ENCODE measurements at places on chromosomes 2 and 18.

DNA sequence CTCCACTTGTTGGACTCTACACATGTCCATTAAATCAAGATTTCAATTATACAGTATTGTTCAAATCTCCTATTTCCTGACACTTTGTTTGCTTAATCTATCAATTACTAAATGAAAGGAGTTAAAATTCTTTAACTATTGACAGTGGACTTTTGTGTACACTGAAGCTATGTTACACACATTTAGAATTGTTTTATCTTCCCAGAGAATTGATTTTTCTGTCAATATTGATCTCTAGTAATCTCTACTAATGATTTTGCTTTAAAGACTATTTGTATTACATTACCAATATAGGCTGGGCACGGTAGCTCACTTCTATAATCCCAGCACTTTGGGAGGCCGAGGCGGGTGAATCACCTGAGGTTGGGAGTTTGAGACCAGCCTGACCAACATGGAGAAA lies 215.7 kb downstream of the WDPCP start:
- no peak for DNase-seq

DNA sequence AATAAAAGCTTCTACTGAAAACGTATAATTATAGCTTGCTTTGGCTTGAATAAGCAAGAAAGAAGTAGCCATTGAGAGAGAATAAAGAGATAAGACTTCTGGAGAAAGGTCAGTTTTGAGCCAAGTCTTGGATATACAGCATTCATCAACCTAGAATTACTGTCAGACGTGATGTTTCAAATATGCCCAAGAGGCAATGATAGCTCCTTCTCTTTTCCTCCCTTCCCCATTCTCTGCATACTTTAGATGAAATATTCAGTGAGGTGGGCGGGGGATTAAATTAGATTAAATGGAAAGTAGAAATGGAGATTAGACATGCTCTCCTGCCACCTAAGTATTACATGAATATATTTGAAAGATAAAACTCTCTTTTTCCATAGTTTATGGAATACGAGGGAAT lies 8.7 kb downstream of the ANTXR1 start:
- no peak for DNase-seq

GRCh38 chr2:12669036-12669435 lies 47.7 kb upstream of the TRIB2 start:
- DNase-seq, result no peak

- no peak for DNase-seq
These were observed 78.4 kb upstream of the ZSWIM2 start for GRCh38 chr2:186927185-186927866.

GRCh38 chr2:142033393-142033792 lies 97.4 kb downstream of the LRP1B start:
- no peak for DNase-seq

DNA sequence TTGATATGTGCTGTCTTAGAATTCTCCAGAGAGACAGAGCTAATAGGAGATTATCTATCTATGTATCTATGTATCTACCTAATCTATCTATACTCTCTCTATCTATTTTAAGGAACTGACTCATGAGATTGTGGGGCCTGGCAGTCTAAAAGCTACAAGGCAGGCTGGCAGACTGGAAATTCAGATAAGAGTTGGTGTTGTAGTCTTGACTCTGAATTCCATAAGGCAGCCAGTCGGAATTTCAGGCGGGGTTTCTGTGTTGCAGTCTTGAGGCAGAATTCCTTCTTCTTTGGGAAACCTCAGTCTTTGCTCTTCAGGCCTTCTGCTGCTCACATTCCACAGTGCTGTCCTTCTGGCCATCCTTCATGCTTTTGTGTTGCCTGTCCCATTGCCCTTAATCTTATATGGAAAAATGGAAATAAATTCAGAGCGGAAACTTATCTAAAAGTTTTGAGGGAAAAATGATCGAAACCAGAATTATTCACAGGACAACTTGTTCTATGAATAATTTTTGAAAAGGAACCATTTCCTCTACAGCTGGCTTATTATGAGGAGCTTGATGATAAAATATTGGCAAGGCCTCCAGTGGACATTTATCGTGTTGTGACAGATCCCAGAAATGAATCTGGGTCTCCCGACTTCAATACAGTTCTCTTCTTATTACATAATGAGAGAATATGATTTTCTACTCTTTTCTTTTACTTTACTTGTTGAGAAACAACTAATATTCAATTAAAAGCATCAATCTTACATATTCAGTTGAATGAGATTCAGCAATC lies 10.8 kb downstream of the IL1RL1 start:
- DNase-seq, result no peak

- DNase-seq, result no peak
These were observed 4.2 kb upstream of the GRB14 start for GRCh38 chr2:164625378-164625971.

DNA sequence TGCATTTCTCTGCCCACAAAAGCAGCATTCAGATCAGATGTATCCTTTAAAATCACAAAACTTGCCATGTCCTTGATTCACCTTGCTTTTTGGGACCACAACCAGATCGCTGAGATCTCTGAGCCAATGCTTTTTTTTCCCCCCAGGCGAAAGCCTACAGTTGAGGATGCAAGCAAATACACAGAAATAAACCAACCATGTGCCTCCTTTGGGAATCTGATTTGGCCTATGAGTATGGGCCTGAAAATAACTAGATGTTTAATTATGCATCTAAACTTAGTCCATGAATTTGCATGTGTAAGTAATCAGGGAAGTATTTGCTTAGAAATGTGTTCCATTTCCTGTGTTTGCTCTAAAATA lies 49.7 kb upstream of the CDC42EP3 start:
- DNase-seq, result no peak

DNA sequence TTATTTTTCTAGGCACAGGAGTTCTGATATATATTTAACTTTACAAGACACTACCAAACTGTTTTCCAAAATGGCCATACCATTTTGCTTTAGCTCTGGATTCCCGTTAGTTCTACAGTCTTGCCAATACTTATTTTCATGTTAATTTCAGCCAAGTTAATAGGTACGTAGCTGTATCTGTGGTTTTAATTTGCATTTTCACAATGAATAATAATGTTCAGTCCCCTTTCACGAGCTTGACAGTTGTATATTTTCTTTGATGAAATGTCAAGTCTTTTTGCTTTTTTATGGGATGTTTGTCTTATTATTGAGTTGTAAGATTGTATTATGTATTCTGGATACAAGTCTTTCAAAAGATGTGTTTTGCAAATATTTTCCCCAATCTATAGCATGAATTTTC lies 50.6 kb upstream of the GALNT5 start:
- DNase-seq, result no peak

GRCh38 chr2:46119453-46119852 lies 177.8 kb upstream of the EPAS1 start:
- no peak for DNase-seq
